ENCODE measurements at places on chromosomes 2 and 18. TPM values are rescaled to one million over a fixed set of nuclear protein-coding genes. Genes with fewer than 3 reads are reported as not detected.
A peak's percentile ranks its signal among the peaks of the same experiment; 100 is the strongest.

CXCR1 gene
- 0.22 TPM for polyA plus RNA-seq

AQP12B gene
- not detected for polyA plus RNA-seq

- DNase-seq, result no peak
These were observed 2.3 kb upstream of the INO80D start for GRCh38 chr2:206088248-206088647.

DNA sequence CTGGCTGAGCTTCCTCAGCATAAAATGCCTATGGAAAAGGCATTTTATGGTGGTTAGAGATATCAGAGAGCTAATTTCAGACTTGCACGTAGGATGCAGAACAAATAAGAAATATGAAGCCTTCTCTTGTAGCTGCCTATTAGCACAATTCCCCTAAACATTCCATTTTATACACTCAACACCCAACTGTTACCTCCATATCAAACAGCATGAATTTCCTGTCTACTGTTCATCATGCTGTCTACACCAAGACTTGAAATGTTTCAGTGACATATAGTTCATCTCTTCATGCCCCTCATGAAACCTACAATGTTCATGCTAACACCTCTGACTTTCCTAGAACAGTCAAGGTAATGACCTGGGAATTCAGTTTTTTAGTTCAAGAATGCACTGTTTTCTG is 249.9 kb downstream of the PIEZO2 start:
- DNase-seq, result no peak

- no peak for DNase-seq
These were observed 31.9 kb upstream of the ITGA6 start for GRCh38 chr2:172395503-172395902.

GRCh38 chr2:127469974-127470373 is 51.7 kb downstream of the PROC start:
- no peak for DNase-seq

DNA sequence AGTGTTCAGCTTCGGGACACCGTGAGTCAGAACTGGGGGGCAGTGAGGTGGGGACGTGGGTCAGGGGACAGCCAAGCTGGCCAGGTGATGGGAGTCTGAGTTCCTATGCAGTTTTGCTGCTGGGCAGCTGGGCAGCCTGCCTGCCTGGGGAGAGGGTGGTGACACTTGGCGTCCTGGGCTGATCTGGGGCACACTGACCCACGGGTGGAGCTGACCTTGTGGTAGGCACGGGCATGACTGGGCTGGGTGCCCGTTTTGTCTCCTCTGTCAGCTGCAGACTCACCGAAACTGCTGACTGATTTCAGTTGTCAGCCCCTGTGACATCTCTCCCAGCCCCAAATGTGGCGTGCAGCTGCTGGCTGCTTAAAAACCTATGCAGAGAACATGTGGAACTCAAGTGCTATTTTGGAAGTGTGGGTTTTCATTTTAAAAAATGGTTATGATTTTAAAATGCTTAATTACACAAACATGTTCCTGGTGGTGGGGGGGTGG is 32.6 kb upstream of the E2F6 start:
- no peak for DNase-seq

- DNase-seq, result no peak
These were observed 12.5 kb upstream of the TFPI start for GRCh38 chr2:187566712-187567111.

GRCh38 chr2:239549711-239550255 is 149.0 kb upstream of the HDAC4 start:
- DNase-seq, result no peak

- DNase-seq, result no peak
These were observed 362.3 kb downstream of the FBXO15 start for GRCh38 chr18:73785300-73785699.

DNA sequence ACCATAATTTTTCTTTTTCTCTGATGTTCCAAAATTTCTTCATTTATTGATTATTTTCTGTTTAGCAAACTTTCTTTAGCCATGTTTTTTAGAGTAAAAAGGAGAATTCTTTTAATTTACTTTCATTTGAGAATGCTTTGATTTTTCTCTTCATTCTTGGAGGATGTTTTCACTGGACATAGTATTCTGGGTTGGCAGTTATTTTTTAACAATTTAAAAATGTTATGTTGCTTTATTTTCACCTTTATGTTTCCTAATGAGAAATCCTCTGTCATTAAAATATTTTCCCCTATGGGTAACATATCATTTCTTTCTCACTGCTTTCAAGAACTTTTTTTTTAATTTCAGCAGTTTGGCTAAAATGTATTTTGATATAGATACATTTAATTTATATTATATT is 631.4 kb upstream of the CDH2 start:
- no peak for DNase-seq

GRCh38 chr2:69083235-69083748 is 70.3 kb downstream of the ANTXR1 start:
- DNase-seq, result peak; percentile 21

Data from small intestine (tissue), 16 donors.